NCI-H1694 treated with DMSO at 0.1 percent for 48 hours (cell line): ENCODE measurements at places on chromosomes 7 and 10.

- no peak for DNase-seq
Measured at GRCh38 chr7:108611268-108611667, 41.6 kb downstream of the DNAJB9 start.

GRCh38 chr10:59698326-59698725 is 11.3 kb downstream of the SLC16A9 start:
- no peak for DNase-seq

DNA sequence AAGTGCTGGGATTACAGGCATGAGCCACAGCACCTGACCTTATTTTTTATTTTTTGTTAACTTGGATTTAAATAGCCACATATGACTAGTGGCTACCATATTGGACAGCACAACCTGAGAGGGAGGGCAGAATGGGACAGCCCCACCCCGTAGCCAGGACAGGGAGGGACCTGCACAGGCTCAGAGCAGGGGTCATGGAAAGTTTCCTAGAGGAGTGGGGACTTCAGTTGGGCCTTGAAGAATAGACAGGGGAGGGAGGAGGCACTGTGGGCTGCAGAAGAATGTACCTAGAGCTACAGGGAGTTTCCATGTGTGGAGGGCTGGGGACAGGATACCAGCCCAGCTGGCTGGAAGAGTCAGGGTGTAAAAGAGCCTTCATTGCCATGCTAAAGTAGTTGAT is 8.8 kb downstream of the TRIM8 start:
- DNase-seq = no peak

DNA sequence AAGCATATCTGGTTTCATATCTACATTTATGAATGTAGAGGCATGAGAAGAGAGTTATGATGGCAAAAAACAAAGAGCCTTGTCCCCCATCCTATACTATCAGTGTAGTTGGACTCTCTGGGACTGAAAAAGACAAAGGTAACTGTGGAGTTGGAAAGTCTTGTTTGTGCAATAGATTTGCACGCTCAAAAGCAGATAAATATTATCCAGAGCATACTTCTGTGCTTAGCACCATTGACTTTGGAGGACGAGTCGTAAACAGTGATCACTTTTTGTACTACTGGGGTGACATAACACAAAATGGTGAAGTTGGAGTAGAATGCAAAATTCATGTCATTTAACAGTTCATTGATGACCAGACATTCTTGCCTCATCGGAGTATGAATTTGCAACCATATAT is 85.2 kb upstream of the EGFR start:
- DNase-seq = no peak

- DNase-seq = no peak
Measured at GRCh38 chr7:37768611-37769010, 79.8 kb upstream of the NME8 start.

GRCh38 chr7:36658335-36659171 is 65.7 kb downstream of the AOAH start:
- DNase-seq = no peak

DNA sequence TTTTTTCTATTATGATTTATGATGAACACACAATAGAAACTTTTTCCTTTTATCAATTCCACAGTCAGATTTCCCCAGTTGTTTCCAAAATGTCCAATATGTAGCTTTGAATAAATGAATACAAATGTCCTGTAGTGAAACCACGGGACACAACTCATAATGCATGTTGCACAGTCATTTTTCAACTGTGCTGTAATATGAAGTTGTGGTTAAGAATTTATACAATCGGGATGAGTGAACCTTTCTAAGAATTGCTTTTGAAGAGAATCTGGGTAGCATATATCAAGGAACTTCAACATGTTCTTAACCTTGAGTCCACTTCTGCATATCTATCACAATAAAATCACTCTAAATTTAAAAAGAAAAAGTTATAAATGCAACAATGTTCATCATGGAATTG is 14.6 kb upstream of the ST7 start:
- DNase-seq = no peak

DNA sequence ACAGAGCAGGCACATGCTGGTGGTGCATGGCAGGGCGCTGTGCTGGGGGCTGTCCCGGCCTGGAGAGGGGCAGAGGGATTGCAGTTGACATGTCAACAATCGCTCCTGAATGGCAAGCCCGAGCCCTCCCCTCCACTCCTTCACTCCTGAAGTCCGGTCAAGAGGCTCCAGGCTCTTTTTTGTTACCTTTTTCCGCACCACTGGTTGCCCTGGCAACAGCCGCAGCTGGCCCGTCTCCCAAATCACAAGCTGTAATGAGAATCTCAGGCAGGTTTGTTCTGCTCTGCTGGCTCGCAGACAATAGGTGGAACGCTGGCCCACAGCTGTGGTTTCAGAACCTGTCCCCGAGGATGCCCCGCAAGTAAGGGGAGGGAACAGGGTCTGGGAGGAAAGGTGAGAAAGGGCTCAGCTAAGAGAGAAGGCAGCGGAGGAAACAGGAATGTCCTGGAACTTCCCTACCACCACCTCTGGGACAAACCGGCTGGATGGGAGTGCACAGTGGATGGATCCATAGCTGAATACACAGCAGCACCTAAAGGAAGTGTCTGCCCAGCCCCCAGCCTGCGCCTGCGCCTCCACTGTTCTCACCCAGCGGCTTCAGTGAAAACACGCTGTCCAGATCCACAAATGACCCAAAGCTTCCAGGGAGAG is 58.9 kb downstream of the CALML3 start:
- DNase-seq = no peak

DNA sequence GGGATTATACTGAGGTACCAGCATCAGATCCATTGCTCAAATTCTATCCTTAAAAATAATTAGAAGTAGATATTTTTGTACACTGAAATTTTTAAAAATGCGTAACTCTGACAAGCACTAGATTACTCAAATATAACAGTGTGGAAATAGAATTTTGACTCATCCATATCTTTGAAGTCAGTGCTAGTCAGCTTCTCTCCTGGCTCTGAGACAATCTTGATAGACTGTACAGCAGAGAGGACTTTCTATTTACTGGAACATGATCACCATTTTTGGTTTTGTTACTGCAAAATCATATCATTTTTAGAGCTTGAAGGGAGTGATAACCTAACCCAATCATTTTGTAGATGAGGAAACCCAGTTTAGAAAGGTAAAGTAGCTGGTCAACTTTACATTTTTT is 195.0 kb downstream of the MTERF1 start:
- no peak for DNase-seq

DNA sequence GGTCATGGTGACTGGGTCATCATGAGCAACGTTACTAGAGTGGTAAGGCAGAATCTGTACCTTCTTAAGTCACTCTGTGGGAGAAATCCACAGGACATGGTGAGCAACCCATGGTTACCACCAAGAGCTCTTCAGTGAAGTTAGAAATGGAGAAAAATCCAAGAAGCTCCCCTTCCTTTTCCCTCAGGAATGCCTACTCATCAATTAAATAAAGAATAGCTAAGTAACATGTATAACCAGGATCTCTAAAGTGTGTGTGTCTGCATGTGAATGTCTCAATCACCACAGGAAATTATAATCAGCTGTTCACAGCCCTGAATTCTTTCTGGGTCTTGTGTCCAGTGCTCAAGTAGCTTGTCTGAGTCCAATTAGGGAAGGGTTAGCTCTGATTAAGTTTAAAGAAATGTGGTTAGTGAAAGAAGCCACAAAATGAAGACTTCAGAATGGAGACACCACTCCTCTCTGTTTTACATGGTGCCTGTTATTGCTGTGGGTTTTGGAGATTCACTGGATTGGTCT is 73.2 kb downstream of the SEM1 start:
- no peak for DNase-seq

GRCh38 chr10:28434063-28434462 is 98.9 kb upstream of the WAC start:
- no peak for DNase-seq

DNA sequence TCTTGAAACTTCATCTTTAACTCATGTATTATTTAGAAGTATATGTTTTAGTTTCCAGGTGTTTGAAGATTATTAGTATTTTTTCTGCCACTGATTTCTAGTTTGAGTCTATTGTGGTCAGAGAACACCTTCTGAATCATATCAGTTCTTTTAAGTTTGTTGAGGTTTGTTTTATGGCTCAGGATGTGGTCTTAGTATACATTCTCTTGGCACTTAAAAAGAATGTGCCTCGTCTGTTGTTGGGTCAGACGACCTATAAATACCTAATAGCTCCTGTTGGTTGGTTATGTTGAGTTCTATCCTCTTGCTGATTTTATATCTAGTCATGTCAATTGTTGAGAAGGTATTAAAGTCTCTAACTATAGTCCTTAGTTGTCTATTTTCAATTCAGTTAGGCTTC is 15.9 kb downstream of the TDRD1 start:
- no peak for DNase-seq

GRCh38 chr7:150911590-150912267 is 59.4 kb downstream of the AOC1 start:
- no peak for DNase-seq

DNA sequence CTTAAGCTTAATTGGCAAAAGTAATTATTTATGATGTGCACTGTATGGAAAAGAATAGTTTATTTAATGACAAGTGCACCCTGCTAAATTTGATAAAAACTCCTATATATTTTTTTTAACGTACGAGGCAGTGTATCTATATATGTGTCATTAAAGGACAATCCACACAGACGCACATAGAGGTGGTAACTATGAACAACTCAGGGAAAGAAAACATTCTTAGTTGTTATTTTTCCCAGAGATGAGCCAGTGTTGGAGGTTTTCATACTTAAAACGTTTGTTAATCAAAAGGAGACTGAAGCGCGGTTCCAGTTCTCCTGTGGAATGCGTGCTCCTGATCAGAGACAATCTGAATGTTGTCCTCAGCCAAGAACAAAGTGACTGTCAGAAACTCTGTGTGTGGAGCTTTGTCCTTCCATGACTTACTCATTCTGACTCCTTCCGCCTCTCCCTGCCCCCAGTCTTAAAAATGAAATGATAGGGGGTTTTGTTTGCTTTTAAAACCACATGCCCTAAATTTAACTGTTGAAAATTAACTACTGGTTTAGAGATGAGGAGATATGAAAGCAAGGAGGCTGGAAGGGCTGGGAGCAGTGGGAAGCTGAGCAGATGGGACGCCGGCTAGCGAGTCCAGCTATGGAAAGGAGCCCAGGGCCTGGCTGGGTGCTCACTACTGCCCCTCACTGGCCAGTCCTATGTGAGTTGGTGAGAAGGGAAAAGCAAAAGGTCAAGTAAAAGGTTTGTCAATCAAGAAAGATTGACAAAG is 99.6 kb downstream of the SVIL start:
- DNase-seq = no peak

GRCh38 chr7:12719141-12719919 is 31.9 kb downstream of the ARL4A start:
- DNase-seq = no peak

DNA sequence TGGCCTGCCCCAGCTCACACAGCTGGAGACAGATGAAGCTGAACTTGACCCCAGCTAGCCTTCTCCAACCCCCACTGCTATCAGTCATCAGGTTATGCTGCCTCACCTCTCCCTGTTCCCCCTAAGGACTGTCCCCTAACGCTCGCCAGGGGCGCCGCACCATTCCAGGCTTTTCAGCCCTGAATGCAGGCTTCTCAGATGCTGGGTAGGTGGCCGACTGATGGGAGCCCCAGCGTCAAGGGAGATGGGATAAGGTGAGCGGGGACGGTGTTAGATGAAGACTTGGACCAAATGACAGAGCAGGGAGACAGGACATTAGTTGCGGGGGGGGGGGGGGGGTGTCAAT is 15.8 kb upstream of the OPALIN start:
- no peak for DNase-seq

DNA sequence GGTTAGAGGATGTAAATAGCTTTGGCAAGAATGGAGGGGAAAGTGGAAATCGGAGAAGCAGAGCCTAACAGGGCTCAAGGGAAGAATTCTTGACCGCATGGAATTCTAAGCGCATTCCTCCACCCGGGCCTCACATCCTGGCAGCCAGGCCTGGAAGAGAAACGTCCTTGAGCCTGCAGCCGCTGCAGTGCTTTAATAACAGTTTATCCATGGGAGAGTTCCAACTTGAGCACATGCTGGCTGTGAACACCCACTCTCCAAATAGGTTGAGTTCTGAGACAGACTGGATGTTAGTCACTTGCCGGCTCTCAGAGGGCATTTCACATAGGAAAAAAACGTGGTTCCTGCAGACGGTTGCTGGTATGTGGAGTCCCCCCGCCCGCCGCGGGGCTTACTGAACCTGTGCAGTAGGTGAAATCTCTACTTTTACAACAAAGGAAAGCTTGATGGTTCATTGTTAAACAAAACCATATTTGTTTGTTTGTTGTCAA is 61.4 kb upstream of the STEAP1B start:
- DNase-seq = no peak

DNA sequence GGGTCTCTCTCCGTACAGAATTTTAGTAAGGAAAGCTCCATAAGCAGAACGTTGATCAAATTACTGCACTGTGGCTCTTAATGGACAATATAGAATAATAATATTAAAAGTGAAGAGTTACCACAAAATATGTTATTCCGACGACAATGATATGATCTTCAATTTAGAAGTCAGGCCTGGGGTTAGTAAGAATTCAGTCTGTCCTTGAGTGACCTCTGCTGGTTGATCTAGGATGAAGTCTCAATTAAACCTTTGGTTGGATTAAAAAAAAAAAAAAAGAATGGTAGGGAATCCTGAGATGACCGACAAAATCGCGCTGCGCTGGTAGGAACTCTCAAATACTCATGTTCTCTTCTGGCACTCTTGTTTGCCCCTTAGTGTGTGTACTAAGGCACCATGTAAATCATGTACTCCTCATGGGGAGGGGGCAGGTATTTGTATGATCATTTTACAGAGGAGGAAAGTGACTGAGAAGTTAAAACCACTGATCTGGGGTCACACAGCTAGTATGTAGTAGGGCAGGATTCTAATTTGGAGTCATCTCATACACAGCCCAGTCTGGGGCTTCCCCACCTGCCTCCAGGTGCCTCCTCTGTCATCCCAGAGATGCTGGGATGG is 161.3 kb upstream of the NPVF start:
- DNase-seq = peak; percentile 80

- DNase-seq = no peak
Measured at GRCh38 chr7:115914951-115915350, 115.6 kb downstream of the TFEC start.

- no peak for DNase-seq
Measured at GRCh38 chr7:155184923-155185322, 112.8 kb upstream of the INSIG1 start.

GRCh38 chr10:35079763-35080162 is 10.4 kb downstream of the CUL2 start:
- DNase-seq = no peak

GRCh38 chr7:631964-632830 is 94.3 kb upstream of the DNAAF5 start:
- DNase-seq = no peak

- DNase-seq = no peak
Measured at GRCh38 chr10:9685596-9685995, 1332.1 kb upstream of the CELF2 start.

DNA sequence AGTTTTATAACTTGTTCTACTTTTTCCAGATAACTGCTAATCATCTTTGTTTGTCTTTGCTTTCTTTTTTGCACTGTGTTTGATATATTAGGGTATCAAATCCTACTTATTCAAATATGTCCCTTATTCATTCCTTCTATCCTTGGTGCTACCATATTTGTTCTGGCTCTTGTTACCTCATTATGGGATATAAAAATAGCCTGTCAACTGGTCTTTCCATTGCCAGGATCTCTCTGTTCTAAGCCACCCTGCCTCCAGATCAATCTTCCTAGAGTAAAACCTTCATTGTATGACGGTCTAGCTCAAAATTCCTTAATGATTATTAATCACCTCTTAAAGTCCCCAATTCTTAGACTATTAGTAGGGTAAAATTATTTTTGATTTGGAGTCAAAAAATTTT is 25.2 kb downstream of the MET start:
- DNase-seq = no peak

GRCh38 chr7:7486362-7486761 is 49.3 kb downstream of the COL28A1 start:
- DNase-seq = no peak
